ENCODE measurements at places on chromosomes 5 and 9.

- no peak for DNase-seq
These were observed 95.5 kb downstream of the SNX24 start for GRCh38 chr5:122940890-122941289.

DNA sequence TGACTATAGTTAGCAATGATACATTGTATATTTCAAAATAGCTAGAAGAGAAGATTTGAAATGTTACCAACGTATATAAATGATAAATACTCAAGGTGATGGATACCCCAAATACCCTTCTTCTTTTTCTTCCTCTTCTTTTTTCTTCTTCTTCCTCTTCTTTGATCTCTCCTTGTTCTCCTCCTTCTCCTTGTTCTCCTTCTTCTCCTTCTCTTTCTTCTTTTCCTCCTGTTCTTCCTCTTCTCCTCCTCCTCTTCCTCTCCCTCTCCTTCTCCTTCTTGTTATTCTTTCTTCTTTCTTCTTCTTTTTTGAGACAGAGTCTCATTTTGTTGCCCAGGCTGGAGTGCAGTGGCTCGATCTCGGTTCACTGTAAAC, 616 bp upstream of the SPEF2 start:
- DNase-seq: no peak

- DNase-seq: no peak
These were observed 379.7 kb upstream of the IRX2 start for GRCh38 chr5:3131161-3131560.

- DNase-seq: no peak
These were observed 440.9 kb downstream of the ENC1 start for GRCh38 chr5:74199436-74200210.

DNA sequence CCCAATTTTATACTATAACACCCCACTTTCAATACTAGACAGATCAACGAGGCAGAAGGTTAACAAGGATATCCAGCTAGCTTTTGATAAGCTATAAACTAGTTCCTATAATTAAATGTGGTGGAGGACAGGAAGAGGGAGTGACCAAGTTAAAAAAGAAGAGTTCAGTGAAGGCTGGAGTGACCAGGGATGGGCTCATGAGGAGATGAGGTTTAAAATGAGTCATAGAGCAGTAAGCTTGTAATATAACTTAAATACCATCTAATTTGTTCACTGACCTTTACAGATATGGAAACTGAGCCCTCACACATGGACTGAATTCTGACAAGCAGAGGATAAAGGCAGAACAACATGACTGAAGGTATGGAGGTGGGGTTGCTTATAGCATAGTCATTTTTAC, 284.5 kb downstream of the SPATA31D1 start:
- DNase-seq: no peak

DNA sequence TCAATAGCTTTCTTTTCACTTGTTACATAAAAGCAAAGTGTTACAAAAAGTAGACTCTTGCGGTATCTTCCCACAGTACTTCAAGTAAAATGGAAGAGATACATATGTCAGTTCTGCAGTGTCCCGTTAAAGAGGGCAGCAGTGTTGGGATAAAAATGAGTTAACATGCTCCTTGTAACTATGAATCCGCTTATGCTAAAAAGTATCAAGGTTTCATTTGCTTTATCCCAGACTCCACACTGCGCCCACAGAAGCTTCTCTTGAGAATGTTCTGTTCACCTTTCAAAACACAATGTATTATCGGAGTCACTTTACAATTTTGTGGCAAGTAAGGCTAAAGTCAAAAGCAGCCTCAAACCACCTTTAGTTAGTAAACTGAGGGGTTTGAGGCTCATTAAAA, 790 bp downstream of the PTAR1 start:
- no peak for DNase-seq

- no peak for DNase-seq
These were observed 222.7 kb downstream of the PDZD2 start for GRCh38 chr5:31861601-31862000.

DNA sequence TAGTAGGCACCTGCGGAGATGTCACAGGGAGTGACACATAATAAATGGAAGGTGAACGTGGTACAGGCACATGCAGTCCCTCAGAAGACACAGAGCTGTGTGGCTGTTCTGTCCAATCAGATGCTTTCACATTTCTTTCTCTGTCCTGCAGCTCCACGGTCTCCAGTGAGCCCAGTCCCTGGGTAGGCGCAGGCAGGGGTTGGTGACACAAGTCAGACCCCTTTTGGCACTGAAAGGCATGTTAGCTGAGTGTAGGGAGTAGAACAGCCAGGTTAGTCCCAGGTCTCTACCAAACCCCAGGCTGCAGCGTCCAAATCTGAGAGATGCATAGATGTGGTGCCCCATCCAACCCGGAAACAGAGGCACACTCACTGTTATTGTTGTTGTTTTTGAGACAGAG, 2.8 kb downstream of the SLC31A2 start:
- no peak for DNase-seq

- DNase-seq: no peak
These were observed 203.4 kb downstream of the EFNA5 start for GRCh38 chr5:107467137-107467932.

- no peak for DNase-seq
These were observed 108.1 kb upstream of the FBXL7 start for GRCh38 chr5:15391704-15392397.

GRCh38 chr9:128121924-128122808, 5.4 kb downstream of the PTGES2 start:
- no peak for DNase-seq

DNA sequence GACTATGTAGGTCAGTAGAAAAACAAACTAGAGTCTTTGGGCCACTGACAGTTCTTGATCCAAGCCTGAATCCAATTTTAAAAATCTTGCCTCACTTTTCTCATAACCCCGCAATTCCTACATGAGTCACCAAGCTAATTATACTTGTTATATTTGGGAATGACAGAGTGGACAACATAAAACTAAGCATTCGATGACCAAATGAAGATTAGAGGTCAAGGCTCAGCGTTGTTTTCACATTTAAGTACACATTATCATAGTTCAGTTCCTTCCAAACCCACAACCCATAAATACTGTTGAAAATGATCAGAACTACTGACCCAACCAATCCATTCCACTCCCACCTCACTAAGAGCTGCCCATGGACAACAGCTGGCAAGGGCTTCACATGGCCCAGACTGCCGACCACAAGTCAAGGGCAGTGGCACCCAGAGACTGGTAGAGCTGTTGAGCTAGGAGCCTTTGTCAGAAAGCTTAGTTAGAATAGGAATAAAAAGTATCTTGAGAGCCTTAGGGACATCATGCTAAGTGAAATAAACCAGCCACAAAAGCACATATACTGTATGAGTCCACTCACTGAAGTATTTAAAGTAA, 64.2 kb downstream of the MYO10 start:
- no peak for DNase-seq

DNA sequence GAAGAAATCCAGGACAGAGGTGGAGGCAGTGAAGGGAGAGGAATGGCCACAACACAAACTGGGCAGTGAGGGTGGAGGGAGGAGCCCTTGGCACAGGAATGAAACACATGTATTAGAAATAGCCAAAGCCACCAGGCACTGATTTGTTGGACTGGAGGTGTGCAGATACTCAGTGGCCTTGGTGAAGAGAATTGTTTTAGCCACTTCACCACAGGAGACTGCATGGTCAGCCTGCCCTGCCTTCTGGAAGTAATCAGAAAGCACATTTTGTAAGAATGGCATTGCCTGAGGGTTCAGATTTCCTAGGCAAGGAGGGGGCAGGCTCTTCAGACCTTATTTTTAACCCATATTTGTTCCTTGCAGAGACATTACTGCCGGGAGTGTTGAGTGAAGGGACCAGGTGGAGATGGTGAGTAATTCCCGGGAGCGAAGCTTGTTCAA, 2.2 kb downstream of the SGCD start:
- no peak for DNase-seq

- DNase-seq: no peak
These were observed 12.9 kb upstream of the SLC34A1 start for GRCh38 chr5:177371120-177372033.

DNA sequence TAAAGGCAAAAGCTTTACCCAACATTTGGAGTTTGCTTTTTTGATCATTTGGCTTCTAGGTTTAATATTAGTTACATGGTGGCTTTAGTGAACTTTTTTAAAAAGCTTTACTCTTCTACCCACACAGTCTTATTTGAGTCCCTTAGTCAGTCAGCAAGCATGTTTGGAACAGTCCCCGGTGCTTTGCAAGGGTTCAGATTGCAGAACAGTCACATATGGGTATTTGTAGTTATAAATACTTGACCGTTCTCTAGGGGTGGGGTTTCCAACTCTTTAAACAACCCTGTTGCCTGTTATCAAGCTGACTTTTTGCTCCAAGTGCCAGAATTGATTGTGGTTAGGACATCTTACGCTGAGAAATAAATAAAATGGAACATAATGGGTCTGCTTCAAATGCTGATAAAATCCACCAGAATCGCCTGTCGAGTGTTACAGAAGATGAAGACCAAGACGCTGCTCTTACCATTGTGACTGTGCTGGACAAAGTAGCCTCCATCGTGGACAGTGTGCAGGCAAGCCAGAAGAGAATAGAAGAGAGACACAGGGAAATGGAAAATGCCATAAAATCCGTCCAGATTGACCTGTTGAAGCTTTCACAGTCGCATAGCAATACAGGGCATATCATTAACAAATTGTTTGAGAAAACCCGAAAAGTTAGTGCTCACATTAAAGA, at the start of gene CAVIN4:
Gene CAVIN4 (plus strand): TSS at position 304 of the 673 bp plus-strand sequence. CDS start 65 bp downstream, at position 369.
- no peak for DNase-seq

GRCh38 chr9:138117836-138118235, 240.3 kb downstream of the CACNA1B start:
- no peak for DNase-seq

Data from head of caudate nucleus (tissue), 42 donors.